ENCODE measurements at places on chromosomes 3 and 15. TPM values are rescaled to one million over a fixed set of nuclear protein-coding genes. Genes with fewer than 3 reads are reported as not detected.
A peak's percentile ranks its signal among the peaks of the same experiment; 100 is the strongest.

DNA sequence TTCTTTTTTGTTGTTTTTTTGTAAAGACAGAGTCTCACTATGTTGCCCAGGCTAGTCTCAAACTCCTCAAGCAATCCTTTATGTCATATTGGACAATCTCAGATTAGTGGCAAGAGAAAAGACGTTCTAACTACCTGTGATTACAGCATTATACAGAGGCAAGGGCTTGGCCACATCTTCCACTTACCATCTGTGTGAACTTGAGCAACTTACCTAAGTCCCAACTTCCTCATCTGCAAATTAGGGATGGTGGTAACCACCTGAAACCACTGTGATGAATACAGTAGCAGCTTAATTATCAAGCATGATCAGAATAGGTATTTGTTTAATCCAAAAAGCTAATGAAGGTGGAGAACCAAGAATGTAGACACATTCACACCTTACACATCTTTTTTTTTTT, 16.1 kb downstream of the LRRC2 start:
- DNase-seq = no peak

DNA sequence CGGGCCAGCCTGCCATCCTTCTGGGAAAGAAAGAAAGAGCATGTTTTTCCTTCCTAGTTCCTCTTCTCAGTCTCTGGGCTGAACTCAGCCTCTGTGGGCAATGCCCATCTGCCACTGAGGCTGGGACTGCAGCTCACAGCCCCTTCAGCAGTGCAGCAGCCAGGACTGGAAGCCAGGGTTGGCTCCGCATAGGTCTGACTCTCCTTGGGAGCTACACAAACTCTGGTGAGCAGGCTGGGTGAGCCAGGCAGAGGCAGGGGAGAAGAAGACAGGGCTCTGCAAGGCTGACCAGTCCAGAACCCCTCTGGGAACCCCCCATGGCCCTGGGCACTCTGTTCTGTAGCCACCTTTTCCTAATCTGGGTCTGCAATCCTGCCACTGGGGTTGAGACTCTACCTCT, 3.6 kb downstream of the DISP2 start:
- no peak for DNase-seq

- DNase-seq = no peak
These were observed 31.3 kb upstream of the MEIS2 start for GRCh38 chr15:37131621-37132020.

DNA sequence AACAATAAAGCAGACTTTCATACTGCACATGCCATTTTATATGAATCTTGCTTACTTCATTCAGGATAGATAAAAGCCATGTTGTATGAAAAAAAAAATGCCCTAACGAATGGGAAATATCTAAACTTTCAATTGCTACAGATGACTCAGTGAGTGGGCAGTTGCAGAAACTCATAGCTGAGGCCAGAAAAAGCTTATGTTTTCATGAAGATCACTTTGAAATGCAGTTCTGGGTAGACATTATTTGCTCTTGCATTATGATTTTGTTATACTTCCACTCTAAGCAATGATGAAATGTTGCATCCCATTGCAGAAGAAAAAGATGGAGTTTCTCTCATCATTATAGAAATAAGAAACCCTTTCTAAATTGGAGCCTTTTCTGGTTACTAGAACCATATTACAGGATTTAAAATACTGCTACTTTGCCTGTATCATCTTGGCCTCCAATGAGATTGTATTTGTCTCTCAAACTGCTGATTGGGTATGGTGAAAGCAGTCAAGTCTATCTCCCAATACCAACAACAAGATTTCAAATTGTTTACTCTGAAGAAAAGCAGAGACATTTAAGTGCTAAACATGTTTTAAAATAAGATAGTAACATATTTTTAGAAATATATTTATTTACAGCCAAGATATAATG, 17.0 kb downstream of the PEAK1 start:
- DNase-seq = no peak

GRCh38 chr3:4680871-4681300, 187.7 kb downstream of the ITPR1 start:
- no peak for DNase-seq

DNA sequence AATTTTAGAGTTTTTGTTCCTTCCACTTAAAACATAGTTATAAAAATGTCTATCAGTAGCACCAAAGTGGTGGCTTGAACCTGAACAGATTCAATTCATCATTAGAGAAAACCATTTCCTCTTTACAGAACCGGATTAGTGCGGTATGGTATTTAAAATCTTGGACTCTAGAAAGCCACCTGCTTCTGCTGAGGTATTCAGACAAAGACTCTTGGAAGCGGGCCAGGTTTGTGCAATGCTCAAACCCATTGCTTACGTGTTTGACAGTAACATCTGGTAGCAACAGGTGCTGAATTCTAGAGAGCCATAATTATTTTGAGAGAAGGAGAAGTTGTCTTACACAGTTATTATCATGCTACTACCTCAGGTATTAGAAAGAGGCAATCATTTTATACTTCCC, 290.5 kb downstream of the NAALADL2 start:
- peak; percentile 16 for DNase-seq

Gene DUOXA2
- not detected for polyA plus RNA-seq

Gene FBXL22
- polyA plus RNA-seq = 1.9 TPM

Data from left renal cortex interstitium (tissue), 4 donors.